ENCODE measurements at places on chromosomes 6 and 20.

- DNase-seq, result no peak
These were observed 4.9 kb downstream of the GLYATL3 start for GRCh38 chr6:49504666-49505065.

DNA sequence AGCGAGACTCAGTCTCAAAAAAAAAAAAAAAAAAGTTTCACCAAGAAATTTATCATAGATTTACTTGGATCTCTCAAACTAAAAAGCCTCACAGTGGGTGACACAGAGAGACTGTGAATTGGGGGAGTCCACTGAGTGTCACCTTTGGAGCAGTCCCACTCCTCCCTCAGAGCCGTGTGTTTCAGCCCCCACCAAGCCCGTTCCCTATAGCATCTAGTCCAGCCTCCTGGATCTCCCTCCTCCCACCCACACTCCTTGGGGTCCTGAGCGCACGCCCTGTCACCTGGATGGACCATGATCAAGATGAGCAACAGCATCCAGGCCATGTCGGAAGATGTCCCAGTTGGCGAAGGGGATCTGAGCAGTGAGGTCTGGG, 422 bp downstream of the NCR3 start:
- DNase-seq, result no peak

DNA sequence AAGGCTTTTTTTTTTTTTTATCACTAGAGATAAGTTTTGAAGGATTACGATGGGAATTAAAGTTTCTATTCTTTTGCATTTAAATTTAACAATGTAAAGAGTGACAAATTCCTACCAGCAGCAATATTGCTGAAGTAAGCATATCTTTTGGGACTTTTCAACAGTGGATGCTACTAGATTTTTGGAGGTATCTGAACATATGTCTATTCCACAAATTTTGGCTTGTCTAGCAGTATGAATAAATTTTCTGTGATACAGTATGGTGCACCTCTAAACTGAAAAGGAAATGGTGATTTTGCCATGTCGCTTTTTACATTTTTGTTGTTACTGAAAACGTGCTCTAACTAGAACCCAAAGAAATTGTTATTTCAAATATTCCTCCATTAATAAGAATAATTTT, 368.3 kb upstream of the MANEA start:
- no peak for DNase-seq

DNA sequence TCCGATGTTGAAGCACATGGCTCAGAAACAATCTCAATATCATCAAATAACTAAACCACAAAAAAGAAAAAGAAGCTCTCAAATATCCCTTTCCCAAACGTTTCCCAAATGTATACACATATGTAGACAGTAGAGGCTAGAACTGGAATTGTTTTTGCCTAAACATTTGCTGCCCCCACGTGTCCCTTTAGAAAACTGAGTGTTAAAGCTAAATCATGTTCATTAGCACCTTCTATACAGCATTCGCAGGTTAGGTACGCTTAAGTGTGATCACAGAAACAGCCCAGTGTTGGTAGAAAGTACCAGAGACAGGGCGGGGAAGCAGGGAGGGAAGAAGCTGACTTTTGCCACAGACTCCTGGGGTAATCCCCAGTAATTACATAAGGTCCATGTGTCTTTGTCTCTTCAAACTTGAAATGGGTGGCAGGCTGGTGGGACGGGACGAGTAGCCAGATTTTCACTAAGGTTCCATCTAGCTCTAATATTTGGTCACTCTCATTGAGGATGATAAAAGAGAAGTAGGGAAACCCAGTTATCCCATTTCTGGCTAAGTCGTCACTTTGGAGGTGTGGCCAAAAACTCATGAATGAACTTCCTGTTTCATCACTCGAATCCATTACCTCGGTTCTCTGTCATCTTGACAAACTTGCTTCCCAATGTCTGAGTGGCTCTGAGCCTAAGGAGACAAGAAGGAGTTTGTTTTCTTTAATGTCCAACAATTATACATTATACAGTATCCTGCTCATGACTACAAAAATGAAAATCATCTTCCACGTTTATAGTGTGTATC, 15.0 kb upstream of the TFAP2A start:
- DNase-seq, result no peak

GRCh38 chr6:144659202-144660182, 374.4 kb downstream of the UTRN start:
- no peak for DNase-seq

GRCh38 chr6:7300926-7301325, 12.1 kb downstream of the SSR1 start:
- no peak for DNase-seq

DNA sequence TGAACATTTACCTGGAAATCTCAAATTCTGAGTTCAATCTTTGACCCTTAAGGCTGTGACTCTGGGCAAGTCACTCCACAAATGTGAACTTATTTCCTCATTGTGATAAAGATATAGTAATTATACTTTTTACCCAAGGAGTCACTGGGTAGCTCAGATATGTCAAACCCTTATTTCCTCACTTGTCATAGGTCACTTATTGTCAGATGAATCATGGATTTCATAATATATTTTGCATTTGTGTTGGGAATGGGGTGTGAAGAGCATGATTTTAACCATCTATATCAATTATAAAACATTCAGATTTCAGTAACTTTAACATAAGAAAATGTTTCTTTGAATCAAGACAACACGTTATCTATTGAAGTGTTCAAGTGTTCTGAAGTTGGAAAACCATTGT, 3.7 kb upstream of the CARMIL1 start:
- no peak for DNase-seq

Measured in stimulated activated CD8-positive, alpha-beta memory T cell treated with anti-CD3 and anti-CD28 coated beads, Interleukin-4, amount 100 ng/mL, for 4 hours (primary cell).